ENCODE measurements at places on chromosomes 5 and 9.

GRCh38 chr5:173326501-173326960, 1.7 kb downstream of the STC2 start:
- ATAC-seq, result no peak

DNA sequence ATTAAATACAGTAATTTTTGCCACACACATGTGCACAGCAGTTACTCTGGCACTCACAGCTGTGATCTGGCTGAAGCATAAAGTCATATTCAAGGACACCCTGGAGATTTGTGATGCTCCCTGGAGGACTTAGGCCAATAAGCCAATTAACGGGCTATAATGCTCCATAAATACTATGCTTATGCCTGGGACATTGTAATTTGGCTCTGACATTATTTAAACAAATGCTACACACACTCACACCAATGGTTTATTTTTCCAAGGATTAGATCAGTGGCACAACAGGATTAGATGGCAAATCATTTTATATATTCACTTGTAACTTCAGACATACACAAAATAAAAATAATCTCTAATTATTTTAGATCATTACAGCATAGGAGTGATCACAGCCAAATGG, 111.2 kb downstream of the LMNB1 start:
- ATAC-seq, result no peak

GRCh38 chr5:60651872-60652620, 47.9 kb downstream of the DEPDC1B start:
- ATAC-seq, result no peak

DNA sequence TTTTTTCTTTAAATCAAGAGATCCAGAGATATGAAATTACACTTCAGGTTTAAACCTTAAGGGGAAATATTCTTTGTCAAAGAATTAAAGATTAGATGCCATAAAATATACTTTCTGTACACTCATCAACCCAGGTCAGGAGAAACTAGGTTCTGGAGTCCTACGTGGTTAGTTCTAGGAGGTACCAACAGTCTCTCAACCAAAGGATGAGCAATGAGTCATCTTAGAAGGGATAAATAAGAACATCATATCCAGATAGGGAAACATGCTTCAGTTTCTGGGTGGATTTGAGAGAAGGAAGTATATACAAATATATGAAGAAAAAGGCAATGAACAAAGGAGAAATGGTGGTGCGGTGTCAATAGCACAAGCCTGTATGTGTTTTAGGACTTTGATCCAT, 98.2 kb downstream of the CSNK1G3 start:
- ATAC-seq, result no peak

DNA sequence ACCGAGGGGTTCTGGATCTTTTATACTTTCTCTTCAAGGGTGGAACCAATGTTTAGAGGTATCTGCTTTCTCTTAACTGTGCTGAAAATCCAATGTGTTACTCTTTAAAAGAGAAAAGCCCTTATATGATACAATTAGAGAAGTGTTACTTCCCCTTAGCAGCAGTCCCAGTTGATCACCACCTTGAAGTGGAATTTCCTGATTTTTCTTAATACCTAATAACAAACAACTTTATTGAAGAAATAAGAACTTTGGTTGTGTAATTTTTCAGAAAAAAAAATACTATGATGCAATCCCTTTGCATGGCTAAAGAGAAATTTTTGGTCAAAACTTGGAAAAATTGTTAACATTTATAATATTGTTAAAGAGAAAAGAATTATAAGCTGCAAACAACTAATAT, 24.7 kb downstream of the SLC1A3 start:
- ATAC-seq, result no peak

GRCh38 chr9:91036826-91037510, 235.3 kb downstream of the SYK start:
- ATAC-seq, result peak; percentile 83

GRCh38 chr5:157558681-157559080, 16.9 kb downstream of the ADAM19 start:
- ATAC-seq, result peak; percentile 10

DNA sequence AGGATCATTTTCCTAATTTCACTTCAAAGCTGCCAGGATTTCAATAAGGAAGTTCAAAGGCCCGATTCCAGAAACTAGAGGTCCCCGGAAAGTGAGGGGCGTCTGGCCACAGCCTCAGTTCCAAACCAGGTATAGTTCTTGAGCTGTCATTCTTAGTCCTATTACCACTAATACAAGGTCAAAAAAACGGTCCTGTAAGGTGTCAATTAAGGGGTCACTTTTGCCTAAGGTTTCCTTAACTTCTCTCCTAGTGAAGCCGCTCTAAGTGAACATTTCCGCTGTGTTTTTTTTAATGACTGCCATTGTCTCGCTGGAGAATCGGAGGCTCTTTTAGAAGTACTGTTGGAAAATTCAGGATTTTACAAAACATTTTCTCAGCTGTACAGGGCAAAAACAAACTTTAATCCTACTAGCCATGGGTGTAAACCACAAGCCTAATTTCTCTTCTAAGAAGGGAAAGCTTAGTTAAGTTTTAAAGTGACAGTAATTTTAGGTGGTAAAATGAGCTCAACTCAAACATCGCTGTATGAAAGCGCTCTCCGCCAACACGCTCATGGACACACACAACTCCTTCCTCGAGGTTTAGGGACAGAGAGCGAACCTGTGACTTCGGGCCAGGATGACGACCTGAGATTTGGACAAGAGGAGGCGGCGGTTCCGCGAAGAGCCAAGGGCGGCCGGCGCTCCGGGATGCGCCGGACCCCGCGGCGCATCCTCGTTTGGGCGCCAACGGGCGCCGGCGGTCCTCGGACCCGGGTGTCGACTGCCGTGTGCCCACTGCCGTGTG, 76.7 kb upstream of the IFNE start:
- ATAC-seq, result peak; percentile 22

- ATAC-seq, result no peak
Measured at GRCh38 chr5:65718576-65719310, 3.2 kb downstream of the SGTB start.

DNA sequence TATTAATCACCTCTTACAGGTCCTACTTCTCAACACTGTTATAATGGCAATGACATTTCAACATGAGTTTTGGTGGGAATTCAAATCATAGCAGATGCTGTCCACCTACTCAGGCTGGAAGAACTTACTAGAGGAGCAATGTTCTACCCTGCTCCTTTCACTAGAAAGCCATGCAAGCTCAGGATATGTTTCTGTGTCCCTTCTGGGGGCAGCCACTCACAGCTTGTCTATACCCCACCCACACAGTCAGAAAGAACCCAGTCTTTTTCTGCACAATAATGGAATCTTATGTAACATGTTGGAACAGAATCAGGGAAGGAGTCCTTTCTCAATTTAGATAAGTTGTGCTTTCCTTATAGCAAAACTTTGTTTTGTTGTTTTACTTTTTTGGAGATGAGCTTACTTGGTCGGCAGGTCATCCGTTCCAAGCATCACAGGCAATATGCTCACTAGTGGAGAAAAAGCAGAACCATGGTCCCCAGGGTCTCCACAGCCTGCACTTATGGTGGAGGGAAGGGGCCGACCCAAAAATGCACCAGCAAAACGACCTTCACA, 53.3 kb upstream of the ICE1 start:
- no peak for ATAC-seq

GRCh38 chr9:8955315-8955714, 1155.7 kb upstream of the DMAC1 start:
- ATAC-seq, result no peak

DNA sequence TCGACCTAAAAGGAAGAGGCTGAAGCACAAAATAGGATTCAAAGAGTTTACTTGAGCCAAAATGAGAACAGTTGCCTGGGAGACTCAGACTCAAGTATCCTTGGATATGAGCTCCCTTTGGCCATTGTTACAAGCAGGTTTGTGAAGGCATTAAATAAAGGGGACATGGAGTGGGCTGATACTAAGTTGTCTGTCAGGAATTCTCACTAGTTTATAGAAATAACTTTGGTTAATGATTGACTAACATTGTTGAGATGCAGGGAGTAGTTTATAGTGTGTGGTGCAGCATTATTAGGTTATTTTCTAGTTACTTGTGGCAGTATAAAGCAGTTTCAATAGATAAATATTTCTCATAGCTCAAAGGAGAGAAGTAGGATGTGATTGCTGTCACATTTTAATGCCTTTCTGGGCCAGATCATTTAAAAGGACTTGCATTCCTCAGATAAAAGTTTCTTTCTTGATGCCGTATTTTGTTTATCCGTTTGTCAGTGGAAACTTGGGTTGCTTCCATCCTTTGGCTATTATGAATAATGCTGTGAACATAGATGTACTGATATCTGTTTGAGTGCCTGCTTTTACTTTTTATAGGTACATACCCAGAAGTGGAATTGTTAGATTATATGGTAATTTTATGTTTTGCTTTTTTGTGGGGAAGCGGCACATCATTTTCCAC, 9.1 kb downstream of the AP3S1 start:
- no peak for ATAC-seq

DNA sequence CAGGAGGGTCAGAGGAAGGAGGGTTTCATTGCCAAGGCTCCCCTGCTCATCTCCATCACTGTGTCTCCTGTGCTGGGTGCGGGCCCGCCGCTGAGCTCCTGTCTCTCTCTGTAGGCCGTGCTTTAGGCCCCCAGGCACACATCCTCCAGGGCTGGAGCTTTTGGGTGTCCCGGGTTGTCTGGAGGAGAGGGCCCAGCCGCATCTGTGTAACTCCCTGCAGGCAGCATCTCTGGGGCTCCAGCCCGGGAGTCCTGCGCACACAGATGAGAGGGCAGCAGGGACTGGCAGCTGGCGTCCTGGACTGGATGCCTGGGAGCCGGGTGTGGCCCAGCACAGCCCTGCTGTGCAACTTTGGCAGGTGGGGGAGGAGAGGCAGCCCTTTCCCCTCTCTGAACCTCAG, 40.2 kb downstream of the LRSAM1 start:
- ATAC-seq, result no peak

DNA sequence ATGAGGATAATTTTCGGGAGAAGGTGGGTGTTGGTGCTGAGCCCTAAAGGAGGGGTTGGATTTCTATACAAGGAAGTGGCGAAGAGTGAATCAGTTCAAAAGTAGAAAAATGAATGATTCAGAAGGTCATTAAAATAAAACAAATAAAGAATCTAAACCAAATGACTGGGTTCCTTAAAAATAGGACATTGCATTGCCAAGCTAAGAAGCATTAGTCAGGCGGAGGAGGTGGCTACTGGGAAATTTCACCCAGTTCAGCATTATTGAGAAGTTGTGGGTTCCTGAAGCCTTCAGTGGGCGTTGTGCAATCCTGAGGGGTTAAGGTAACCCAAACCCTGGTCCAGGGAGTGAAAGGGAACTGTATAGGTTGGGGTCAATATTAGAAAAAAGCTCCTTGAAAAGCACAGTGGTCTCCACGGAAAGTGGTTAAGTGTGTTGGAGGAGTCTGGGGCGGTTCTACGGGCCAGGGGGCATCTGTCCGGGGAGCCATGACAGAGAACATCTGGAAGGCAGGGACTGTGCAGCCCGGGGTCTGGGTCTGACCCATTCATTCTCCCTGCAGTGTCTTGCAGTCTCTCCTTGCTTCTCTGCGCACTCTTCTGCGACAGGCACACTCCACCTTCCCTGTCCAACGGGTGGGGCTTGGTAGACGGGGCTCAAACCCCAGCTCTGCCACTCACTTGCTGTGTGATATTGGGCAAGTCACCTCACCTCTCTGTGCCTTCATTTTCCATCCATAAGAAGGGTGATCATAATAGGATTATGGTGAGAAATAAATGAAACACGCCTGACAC, 27.6 kb upstream of the DUSP1 start:
- ATAC-seq, result peak; percentile 49

DNA sequence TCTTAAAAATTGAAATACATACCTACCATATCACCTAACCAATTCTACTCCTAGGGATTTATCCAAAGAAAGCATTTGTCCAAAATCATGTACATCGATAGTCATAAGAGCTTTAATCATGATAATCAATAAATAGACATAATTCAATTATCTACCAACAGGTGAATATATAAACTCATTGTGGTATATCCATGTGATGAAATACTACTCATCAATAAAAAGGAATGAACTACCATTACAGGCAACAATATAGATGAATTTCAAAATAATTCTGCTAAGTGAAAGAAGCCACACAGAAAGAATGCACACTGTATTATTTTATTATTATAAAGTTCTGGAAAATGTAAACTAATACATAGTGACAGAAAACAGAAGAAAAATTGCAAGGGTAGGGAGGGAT, 81.8 kb downstream of the RFX3 start:
- no peak for ATAC-seq

DNA sequence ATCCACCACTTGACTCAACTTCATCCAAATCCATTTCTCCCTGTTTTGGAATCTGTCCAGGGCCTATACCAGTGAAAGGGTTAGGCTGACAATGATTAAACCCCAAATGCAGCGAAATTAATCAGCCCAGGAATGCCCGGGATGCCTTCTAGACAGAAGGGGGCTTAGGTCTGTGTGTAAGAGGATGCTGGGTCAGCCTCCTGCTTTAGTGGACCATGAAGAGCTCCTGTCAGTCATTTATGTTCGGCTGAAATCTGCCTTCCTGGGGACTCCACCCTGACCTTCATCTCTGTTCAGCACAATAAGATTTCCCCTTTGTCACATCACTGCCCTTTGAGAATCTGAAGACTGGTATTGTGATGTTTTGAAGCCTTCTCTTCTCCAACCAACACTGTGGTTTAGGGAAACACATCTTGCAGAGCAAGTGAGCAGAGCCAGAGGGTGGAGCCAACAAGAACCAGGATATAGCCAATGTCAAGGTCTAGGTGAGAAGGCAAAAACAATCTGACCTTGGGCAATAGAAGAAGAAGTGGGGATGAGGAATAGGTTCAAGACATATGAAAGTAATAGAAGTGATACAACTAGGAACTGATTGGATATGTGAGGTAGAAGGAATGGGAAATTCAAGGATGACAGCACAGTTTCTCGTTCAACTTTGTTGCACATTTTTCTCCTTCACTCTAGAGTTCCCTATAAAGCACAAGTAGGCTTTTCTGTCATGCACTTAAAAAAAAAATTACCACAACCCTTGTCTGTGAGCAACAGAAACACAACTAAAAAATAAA, 234.4 kb downstream of the ARHGAP26 start:
- ATAC-seq, result no peak

DNA sequence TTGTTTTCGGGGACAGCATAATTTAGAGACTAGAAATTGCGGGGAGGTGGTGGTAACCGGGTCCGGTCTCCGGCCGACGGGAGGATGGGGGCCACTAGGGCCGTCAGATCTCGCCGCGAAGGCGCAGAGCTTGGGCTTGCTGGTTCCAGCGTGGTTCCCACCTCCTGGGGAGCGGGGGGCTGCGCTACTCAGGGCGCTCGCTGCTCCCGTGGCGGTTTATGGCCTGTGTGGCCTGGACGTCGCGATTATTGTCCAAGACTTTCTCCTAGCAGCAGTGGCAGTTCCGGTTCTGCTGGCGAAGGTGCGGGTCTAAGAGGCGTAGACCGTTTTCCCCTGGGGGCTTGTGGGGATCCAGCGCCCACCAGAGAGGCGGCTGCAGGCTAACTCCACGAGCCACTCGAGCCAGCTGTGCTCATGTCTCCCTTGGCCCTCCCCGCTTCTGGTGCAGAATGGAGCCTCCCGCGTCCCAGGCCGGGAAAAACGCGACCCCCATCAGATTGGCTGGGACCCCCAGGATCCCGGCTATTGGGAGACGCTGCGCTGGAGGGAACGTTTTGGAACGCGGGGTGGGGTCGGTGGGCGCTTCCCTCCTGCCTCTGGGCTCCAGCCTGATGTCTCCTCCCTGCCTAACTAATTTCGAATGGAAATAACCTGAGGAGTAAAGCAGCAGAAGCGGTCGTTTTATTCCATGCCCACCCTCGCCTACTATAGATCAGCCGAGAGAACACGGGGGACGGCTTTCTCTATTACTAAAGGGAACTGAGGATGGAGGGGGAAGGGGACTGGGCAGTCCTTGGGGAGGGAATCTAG, 87.1 kb downstream of the ENTREP1 start:
- no peak for ATAC-seq
